ENCODE measurements at places on chromosomes 5 and 9.
A peak's percentile ranks its signal among the peaks of the same experiment; 100 is the strongest.

DNA sequence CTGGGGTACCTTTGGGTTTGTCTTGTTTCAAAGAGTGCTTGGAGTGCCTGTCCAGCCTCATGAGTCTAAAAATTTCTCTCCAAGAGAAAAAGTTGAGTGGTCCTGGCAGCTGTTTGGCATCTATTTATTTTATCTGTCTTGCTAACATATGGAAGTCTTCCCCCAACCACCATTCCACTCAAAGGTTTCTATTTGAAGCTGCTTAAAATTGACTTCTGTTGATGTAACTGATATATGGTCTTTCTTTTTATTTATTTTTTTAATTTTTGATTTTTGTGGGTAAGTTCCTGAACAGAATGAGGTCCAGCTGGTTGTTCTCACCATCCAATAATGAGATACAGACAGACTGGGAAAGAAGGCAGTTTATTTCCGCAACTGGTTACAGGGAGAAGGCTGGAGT is 178.7 kb upstream of the SGCD start:
- DNase-seq: no peak

DNA sequence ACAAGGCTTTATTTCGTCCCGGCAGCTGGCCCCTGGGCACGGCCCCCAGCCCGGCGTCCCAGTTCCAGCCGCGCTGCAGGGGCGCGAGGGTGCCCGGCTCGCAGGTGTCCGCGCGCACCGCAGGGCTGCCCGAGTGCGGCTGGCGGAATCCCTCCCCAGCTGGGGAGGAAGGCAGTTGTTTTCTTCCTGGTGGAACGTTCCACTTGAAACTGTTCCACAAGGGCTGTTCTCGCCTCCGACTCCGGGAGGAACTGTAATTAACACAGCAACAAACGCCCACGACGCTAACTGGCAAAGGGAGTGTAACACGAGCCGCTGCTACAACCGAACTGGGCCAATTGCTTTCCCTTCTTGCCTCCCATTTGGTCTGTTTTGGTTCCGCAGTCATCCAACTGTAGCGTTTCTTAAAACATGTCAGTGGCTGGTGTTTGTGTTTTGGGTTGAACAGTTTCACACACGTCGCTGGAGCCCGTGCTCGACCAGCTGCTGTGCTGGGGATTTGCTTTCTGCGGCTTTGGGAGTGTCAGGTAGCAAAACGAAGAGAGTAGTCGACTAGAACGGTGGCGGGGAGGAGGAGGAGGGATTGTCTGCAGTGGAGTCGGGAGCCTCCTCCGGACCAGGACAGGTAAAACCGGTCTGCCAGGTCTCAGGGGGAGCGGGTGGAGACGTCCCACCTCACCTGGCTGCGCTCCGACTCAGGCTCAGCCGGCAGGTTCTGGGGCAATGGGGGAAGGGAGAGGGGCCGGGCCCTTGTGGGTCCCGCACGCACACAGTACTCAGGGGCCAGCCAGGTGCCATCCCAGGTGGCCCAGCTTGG is 131.6 kb upstream of the NIPBL start:
- peak; percentile 89 for DNase-seq

DNA sequence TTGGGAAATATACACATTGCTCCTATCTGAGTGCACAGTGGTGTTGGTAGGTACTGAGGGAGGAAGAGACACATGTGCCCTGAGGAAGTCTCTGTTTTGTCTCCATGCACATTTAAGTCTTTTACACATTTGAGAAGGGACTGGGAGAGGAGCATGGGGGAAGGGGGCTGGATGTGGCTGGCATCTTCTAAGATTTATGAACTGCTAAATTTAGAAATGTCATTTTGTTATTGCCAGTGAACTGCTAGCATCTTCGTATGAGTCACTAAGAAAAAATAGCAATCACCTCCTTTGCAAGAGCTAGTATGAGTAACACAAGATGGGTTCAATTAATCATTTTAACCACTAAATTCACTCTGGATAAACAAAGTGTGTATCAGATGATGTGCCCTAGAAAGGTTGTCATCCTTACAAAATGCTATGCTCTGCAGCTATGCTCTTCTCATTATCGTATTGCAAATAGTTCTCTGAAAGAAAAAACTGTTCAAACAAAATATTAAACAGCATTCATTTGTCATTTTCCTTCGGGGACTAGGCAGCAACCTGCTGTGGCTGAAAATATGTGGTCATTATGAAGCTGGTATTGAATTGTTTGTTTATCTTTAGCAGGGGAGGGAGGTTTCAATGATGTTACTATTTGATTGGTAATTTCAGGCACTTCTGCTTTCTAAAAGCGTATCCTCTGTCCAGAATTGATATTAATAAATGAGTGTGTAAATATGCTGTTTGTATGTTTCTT is 236.5 kb downstream of the DMRTA1 start:
- DNase-seq: no peak

DNA sequence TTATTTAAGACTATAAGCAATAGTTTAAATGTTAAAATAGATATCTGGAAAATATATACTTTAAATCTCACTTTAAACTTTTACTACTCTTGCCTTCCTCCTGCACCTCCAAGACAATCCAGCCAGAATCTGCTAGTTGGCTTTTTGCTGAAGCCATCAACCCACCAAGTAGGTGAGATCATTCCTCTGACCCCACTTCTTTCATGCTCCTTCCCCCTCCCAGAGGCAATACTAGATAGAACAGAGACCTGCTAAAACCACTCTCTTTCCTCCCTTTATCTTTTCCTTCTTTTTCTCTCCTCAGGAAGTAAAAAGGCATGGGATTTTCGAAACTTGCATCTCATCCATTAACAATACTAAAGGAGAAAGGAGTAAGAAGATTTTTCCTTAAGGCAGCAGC is 30.1 kb upstream of the CAMK4 start:
- no peak for DNase-seq

- DNase-seq: no peak
These were observed 39.3 kb upstream of the CDC42SE2 start for GRCh38 chr5:131224387-131225201.

DNA sequence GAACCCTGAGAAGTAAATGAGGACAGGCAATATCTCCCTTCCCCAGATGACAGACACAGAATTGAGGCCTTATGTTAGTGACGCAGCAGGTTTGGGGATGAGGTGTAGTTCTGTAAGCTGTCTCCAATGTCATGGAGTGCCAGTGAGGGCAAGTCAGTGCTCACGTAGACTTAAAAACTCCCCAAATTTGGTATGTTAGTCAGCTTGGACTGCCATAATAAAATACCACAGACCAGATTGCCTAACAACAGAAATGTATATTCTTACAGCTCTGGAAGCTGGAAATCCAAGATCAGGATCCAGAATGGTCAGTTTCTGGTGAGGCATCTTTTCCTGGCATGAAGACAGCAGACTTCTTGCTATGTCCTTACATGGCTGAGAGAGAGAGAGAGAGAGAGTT is 14.9 kb downstream of the FOXI1 start:
- no peak for DNase-seq

All from NCI-H345 (cell line).